Activated CD4-positive, alpha-beta T cell treated with anti-CD3 and anti-CD28 coated beads, Interleukin-2, amount 50 U/mL, for 24 hours (primary cell): ENCODE measurements at places on chromosomes 2 and 18.

GRCh38 chr2:219643084-219643473 lies 15.6 kb downstream of the SLC4A3 start:
- no peak for DNase-seq

GRCh38 chr2:137096693-137097092 lies 331.3 kb downstream of the THSD7B start:
- no peak for DNase-seq

GRCh38 chr18:73750052-73750451 lies 397.6 kb downstream of the FBXO15 start:
- no peak for DNase-seq

DNA sequence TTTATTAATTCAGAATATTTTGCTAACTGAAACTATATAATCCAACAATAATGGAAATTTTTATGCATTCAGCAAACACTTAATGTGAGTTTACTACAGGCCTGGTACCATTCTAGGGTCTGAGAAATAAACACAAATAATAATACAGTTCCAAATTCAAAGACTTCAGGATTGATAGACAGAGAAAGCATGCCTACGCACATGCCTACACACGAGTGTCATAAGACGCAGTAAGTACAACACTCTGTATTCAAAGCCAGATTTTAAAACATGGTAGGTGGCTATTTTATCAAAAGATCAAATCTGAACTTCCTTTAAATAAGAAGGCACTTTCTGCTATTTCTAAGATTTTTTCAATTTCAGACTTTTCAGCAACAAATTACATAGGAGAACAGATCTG lies 346.9 kb downstream of the NCKAP5 start:
- DNase-seq, result no peak

- DNase-seq, result no peak
Observed at GRCh38 chr2:19369341-19369955, 11.0 kb upstream of the OSR1 start.

- DNase-seq, result no peak
Observed at GRCh38 chr2:43070030-43070429, 156.4 kb downstream of the ZFP36L2 start.

- no peak for DNase-seq
Observed at GRCh38 chr2:241695651-241696050, 6.2 kb upstream of the ING5 start.

DNA sequence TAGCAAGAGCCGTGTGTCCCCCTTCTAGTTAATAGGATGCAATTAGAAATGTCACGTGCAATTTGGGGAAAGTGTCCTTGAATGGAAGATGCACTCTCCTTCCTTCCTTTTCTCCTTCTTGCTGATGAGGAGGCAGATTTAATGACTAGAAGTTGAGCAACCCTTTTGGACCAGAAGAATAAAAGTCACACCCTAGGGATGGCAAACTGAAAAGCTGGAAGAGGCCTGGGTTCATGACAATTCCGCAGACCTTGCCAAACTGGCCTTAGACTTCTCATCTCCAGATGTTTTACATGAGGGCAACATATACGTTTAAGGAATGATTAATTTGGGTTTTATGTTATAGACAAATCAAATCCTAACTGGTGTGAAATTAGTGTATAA lies 38.6 kb upstream of the NCOA1 start:
- no peak for DNase-seq

DNA sequence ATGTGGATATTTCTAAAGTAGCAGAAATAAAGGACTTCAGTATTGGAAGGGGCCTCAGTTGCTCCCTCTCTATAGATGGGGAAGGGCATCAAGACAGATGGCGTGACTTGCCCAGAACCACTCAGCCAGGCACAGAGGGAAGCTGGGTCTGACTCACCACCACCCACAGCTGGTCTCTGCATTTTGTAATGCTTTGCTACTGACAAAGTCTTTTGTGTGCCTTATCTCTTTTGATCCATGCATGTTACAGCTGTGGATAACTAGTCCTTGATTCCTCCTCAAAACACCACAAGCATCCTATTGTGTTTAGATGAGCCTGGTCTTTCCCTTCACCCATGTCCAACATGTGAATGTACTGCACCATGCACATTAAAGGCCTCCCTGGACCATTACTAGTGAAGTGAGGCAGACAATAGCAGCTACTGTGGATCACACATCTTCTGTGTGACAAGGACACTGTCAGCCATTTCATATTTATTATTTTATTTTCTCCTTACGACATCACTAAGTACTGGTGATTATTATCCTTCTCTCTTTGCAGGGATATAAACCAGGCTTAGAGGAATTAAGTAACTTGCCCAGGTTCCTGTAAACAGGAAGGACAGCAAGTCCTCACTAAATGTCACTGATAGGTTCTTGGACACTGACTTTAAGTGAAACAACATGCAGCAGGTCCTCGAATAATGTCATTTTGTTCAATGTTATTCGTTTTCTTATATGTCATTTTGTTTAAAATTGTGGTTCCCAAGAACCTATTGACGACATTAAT lies 29.6 kb upstream of the IL37 start:
- no peak for DNase-seq

- DNase-seq, result peak; percentile 65
Observed at GRCh38 chr2:172461591-172462372, 34.4 kb downstream of the ITGA6 start.

GRCh38 chr2:71938108-71938507 lies 209.6 kb downstream of the CYP26B1 start:
- DNase-seq, result no peak

- DNase-seq, result no peak
Observed at GRCh38 chr2:237944302-237944701, 22.5 kb upstream of the UBE2F start.

DNA sequence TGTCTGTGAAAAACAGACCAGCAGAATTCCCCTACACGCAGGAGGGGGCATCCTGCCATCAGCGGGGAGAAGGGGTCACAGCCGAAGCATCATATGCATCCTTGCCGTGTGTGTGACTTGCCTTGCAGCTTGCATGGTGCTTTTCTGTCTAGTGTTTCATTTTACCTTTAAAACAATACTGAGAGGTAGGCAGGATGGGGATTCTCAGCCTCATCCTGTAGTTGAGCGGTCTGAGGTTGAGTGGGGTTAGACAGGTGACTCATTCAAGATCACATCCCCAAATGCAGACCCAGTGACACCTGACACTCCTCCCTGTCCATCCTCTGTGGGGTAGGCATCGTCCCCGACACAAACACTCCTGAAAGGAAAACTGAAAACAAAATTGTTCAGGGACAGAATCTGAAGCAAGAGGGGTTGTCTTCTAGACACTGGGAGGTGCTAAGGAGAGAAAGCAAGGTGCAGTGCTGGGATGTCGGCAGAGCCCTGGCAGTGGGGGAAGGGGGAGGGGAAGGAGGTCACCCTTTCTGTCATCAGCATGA lies 7.9 kb downstream of the ARL4C start:
- DNase-seq, result peak; percentile 66

DNA sequence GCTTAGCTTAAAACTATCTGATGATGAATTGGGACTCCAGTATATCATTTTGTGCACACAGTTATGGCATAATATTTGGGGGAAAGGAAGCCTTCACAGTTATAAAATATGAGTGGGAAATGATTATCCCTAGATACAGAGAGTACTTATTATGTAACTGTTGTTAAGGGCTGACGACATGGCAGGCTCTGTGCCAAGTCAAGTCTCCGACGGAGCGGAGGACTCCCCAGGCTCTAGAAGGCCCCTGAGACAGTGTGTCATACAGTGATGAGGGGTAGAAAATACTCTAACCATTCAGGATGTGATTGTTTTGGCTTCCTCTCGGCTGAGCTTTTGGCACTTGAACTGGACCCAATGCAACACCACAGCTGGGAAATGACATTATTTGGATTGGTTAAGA lies 211.8 kb downstream of the SLC8A1 start:
- DNase-seq, result no peak

GRCh38 chr2:226447338-226448300 lies 352.0 kb downstream of the IRS1 start:
- no peak for DNase-seq

DNA sequence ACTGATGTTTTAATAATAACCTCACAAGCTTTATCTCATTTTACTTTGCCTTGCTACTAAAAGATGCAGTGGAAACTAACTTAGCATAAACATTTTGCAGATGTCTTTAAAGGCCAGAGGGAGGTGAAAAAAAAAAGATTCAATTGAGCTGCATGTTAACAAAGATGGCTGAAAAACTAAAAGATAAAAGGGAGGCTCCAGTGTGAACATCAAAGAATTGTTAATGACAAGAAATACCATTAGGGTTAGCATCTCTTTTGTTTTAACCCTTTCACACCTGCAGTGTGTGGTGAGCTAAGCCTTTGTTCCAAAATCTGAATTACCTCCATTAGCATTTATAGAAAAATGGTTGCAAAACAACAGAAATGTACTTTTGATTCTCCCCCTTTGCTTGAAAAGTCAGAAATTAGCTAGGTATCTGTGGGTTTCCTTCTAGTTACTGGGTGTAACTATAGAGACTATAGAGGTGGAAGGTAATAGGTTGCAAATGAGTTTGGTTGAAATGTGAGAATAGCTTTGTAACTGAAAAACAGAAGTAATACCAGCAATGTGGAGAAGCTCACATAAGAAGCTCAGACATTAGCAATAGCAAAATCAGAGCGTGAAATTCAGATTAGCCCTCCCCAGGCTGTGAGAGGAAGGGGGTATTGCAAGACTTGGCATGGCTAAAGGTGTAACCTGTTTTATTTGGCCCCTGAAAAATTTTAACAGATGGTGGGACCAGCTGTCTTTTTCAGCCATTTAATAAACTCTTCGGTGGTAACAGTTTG lies 34.8 kb upstream of the SP5 start:
- no peak for DNase-seq

GRCh38 chr2:204274429-204274828 lies 270.8 kb upstream of the PARD3B start:
- DNase-seq, result no peak

DNA sequence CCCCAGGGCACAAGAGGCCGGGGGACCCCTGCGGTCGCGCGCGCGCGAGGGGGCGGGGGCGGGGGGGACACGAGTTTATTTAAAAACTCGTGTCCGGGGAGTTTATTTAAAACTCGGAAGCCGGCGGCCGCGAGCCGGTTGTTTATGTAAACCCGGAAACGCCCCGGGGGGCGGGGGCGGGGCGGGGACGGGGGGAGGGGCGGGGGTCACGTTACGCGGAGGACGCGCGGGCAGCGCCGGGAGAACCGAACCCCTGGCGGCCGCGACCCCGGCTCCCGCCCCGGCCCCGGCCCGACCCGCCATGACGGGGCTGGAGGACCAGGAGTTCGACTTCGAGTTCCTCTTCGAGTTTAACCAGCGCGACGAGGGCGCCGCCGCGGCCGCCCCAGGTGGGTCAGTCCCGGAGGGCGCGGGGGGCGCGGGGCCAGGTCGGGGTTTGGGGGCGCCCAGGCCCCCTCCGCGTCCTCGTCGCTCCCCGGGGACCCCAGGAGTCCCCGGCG lies 4.4 kb downstream of the NFATC1 start:
- DNase-seq, result peak; percentile 47

DNA sequence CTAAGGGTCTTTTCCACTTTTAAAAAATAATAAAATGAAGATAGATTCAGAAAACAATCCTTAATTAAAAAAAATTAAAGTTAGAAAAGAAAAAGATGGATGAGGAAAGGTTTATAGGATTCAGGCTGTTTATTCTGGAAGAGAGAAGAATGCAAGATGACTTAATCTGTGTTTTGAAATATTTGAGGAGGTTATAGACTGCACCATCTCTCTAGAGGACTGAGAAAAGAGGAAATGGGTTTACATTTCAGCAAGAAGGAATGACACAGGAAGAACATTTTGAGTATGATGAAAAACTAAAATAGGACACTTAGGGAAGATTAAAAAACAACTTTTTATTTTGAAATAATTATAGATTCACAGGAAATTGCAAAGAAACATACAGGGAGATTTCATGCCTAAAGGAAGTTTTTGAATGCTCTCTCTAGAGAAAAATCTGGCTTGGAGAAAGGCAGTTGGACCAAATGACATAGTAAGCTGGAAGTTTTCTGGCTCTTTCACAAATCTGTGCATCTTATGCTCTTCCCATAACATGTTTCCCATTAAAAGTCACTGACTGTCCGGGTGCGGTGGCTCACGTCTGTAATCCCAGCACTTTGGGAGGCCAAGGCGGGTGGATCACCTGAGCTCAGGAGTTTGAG lies 75.0 kb downstream of the CERS6 start:
- no peak for DNase-seq

DNA sequence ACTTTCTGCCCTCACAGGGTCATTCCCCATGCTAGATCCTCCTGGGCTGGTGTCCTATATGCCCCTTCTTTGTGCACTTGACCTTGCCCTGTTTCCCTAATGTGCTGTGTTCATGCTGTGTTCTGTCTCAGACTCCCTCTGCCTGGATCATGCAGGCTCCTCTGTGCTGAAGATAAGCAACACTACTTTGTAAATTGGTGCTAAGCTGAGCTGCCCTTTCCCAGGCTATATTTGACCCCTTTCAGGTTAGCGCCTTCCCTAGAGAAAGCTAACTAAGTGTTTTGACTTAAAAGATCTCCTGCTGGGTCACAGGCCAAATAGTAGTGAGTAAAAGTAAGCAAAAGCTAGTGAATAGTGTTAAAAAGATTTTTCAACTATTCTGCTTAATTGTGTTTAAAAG lies 257.2 kb upstream of the RGPD4 start:
- DNase-seq, result no peak

GRCh38 chr2:173187941-173188788 lies 112.5 kb downstream of the MAP3K20 start:
- no peak for DNase-seq

DNA sequence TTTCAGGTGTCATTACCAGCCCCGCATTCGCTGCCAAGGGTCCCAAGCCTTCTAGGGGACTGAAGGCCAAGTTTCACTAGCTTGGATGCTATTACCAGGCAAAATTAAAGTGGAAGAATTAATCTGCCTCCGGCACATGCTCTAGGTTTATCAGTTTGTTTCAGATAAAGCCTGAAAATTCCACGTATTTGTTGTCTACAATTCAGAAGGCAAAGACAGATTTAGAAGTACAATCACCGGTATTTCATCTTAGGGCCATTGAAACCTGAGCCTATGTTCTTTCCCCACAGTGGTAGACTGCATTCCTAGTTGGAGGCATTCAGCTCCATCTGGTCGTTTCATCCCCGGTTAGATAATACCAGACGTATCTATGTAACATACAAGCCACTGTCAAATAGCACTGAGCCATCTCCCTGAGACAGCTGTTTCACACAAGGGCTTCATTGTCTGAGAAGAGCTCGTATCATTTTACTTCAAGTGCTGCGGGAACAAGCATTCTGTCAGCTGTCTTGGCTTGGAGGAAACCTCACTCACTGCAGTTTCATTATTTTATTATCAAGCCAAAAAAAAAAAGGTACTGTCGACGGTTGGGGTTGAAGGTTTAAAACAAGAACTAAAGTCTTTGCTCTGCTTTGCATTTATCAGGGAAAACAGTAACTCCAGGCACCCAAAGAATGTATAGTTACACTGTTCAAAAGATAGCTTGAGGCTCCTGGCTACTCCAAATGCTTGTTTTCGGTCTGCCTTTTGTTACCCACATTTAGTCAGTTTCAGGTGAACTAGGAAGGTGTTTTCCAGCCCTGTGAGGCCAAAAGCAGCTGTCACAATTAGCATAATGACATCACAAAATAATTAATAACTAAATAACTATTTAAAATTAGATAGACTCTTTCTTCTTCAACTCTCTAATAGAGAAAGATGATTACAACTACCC lies 76.7 kb downstream of the TGIF1 start:
- no peak for DNase-seq

GRCh38 chr2:42882756-42883155 lies 90.4 kb upstream of the HAAO start:
- no peak for DNase-seq
